Cortex of kidney (tissue), 1 donor: ENCODE measurements at places on chromosomes 6 and 20.

DNA sequence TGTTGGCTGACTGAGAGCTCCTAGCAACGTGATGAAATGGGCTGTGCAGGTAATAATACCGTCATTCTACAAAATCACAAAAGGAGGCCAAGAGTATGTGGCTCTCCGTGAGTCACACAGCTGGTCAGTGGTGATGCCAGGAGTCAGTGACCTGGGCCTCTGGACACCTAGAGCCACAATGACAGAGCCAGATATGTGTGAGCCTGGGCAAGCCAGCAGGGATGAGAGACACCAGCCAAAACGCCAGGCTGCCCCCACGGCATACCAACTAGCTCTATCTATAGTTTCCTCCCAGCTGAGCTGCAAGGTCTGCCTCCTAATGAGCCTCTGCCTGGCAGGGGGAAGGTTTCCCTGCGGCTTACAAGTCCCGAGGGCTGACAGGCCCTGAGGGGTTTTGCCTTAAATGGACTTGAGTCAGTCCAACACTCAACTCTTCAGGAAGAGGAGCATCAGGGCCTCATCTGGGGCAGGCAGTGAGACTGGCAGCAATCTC is 70.0 kb downstream of the CPNE5 start:
- DNase-seq = no peak

DNA sequence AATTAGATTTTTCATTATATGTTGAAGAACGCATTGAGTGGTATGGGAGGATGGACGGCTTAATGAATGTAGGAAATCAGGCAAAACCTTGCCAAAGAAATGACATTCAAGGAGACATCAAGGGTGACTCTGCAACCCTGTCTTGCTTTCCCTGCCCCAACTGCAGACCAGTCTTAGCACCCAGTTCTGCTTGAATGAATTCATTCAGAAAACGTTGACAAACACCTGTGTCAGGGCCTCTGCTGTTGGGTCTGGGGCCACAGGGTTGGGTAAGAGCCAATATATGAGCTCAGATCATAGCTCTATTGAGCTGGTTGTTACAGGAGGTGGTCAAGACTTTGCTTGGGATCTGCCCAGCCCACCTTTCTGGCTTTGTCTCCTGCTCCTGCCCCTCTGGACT is 7.7 kb upstream of the ASXL1 start:
- no peak for DNase-seq

DNA sequence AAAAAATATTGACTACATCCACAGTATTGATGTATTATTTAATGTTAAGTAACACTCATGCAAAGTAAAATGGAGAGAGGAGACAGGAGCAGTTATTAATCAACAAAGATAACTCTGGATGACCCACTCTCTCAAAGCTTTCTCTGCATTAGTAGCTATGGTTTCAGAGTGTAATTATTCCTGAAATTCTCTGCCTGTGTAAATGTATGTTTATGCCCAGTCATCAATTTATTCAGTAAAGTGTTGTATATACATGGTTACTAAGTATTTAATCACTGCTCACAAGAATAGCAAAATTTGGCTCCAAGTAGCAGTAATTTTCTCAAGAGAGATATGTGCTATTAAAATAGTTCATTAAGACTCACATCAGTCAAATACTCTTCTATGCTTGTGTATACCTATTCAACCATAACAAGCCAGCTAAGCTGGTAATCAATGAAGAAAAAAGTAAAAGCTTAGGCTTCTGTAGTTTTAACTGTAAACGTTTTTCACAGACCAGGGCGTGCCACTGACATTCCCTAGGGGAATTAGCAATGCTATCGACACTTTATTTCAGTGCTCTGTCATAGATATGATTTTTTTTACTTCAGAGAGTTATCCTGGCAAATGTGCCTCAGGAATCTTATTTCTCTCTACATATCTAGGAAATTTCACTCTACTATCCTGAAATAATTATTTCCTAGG is 54.0 kb upstream of the RAB32 start:
- no peak for DNase-seq

- no peak for DNase-seq
These were observed 14.4 kb upstream of the PPP1R14C start for GRCh38 chr6:150128425-150128824.

GRCh38 chr20:58012731-58013510 is 215.5 kb downstream of the ANKRD60 start:
- no peak for DNase-seq
